Uterus (tissue), 4 donors: ENCODE measurements at places on chromosomes 16 and 17. TPM values are rescaled to one million over a fixed set of nuclear protein-coding genes. Genes with fewer than 3 reads are reported as not detected.

GRCh38 chr17:2705263-2705662 is 6.3 kb downstream of the CLUH start:
- DNase-seq = no peak

SPATA22 gene
- 0.62 TPM for total RNA-seq

DNA sequence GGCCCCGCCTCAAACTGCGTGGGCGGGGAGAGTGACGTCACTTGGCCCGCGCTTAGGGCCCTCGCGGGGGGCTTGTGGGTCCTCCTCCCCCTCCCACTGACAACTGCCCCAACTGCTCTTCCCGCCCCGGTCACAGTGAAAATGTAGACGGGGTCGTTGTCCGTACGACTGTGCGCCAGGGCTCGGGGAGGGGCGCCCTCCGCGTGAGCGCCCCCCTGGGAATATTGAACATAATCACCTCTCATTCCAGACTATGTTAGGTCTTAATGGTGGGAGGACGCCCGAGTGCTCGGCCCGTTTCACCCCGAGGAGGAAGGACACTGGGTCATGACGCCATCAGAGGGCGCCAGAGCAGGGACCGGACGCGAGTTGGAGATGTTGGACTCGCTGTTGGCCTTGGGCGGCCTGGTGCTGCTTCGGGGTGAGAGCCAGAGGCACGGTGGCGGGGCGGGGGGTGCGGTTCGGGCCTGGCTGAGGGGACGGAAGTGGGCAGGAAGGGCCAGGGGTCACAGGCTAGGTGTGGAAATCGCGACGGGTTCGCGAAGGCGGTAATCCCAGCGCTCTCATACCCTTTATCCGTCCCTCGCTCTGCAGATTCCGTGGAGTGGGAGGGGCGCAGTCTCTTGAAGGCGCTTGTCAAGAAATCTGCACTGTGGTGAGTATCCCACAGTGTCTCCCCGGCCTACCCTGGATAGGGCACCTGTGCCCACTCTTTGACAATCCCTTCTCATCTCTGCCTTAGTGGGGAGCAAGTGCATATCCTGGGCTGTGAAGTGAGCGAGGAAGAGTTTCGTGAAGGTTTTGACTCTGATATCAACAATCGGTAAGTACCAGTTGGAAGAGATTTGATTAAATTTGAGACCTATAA is at the start of gene ELP5:
TSS of gene ELP5 (plus strand) at position 40 of the 868 bp plus-strand sequence. CDS start at position 376, 336 bp downstream.
- peak; percentile 94 for DNase-seq

ACSM2A gene
- not detected for total RNA-seq

KRT10 gene
- total RNA-seq = not detected

FNDC8 gene
- total RNA-seq = not detected

GRCh38 chr17:1484676-1485422 is 7.6 kb downstream of the MYO1C start:
- peak; percentile 71 for DNase-seq

ATP2A1 gene
- 1.6 TPM for total RNA-seq

GRCh38 chr17:4789701-4789950 is 862 bp downstream of the GLTPD2 start:
- DNase-seq = no peak

LAT gene
- total RNA-seq = 12.6 TPM

SPATA2L gene
- 18.7 TPM for total RNA-seq

DNA sequence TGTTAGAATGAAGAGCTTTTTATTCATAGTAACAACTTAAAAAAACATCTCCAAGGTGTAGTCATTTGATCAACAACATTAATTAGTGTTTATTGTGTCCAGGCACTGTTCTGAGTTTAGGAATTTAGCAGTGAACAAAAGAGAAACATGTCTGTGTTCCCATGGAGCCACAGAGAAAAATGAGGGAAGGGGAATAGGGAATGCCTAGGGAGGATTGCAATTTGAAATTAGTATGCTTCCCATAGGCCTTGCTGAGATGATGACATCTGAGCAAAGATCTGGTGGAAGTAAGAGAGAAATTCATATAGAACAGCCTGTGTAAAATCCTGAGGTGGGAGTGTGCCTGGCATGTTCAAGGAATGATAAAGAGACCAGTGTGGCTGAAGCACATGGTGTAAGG is 318.0 kb downstream of the BCAS3 start:
- no peak for DNase-seq

- peak; percentile 16 for DNase-seq
Measured at GRCh38 chr17:83179374-83179773, 100.0 kb downstream of the METRNL start.

DNA sequence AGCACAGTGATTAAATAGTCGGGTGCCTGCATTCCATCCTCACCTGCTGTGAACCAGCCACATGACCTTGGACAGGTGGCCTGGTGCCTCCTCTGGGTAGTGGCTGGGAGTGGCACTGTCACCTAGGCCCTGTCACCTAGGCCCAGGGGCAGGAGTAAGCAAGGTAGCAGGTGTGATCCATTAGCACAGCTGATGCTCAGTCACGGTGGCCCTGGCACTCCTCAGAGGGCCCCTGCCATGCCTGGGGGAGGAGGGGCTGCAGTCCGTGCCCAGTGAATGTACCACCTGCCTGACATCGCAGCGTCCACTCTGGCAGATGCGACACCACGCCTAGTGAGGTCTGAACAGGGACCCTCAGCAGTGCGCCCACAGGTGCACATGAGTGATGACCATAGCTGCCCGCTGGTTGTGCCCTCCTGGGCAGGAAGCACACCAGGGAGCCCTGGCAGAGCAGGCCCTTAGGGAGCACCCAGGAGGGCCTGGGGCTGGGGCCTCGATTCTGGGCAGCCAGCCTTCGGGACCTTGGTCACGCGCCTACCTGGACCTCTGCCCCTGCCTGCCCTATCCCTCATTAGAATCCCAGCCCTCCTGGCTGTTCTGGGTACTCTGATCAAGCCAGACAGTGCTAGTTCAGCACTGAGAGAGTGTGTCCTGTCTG is 33.1 kb upstream of the CRISPLD2 start:
- DNase-seq = no peak

DNA sequence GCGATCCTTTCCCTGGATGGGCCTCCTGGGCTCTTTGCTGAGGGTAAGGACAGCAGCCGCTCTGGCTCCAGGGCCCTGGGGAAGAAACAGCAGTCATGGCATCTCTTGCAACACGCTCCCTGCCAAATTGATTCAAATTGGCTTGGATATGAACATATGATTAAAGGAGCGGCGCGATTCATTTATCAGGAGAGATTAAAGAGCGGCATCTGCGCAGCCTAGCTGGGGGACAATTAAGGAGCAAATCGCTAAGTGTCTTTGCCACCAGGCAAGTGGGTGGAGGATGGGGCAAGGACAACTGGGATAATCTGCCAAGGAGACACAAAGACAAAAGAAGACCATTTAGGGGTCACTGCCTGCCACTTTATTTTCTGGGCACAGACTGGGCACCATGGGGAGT is 27.8 kb downstream of the PIPOX start:
- DNase-seq = no peak

- peak; percentile 55 for DNase-seq
Measured at GRCh38 chr17:1460233-1460632, 4.2 kb upstream of the CRK start.

DNA sequence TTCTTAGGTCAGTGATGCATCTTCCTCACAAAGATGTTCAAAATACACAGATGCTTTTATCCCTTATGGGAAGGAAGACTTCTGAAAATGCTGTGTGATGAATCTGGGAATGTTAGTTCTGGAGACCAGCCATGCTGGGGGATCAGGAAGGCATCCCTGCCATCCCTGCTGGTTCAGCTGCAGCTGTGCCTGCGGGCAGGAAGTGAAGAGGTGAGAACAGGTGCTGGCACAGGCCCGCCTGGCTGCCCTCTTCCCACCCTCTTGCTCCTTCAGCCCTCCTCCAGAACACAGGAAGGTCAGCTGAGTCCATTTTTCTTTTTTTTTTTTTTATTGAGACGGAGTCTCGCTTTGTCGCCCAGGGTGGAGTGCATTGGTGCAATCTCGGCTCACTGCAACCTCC is 15.2 kb downstream of the RAB11FIP3 start:
- no peak for DNase-seq

DNA sequence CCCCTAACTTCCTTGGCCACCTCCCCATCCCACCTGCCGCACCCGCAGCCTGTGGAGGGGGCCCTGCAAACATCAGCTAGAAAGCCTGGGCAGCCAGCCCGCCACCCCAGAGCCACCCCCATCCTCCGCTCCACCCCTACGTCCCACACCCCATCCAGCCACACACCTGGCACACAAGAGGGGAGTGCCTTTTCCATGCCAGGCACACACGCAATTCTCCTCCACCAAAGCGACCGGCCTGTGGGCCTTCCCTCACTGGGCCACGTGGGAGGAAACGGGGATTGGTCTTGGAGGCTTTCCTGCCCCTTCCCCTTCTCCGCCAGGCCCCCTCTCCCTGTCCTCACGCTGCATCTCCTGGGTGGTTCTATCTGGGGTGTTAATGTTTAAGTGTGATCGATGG is 48.7 kb upstream of the TNRC6C start:
- DNase-seq = no peak

STH gene
- total RNA-seq = not detected

HOXB4 gene
- total RNA-seq = 5.5 TPM

DNA sequence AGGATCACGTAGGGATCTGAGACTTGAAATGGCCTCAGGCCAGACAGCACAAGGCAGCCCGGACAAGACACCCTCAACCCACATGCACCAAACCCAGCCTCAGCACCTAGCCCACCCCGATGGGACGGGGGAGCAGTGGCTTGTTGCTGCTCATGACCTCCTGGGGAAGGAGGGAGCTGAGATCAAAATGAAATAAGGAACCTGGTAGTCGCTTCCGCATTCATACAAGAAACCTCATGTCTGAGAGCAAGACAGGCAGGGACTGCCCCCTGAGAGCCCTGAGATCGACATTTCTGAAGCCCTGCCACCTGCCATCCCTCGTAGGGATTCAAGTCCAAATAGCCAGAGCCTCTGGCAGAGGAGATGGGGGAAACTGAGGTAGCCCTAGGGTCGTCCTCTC is 5.7 kb upstream of the CEP131 start:
- no peak for DNase-seq

SEPTIN1 gene
- total RNA-seq = not detected

- DNase-seq = no peak
Measured at GRCh38 chr17:54085020-54085419, 262.3 kb downstream of the KIF2B start.

- DNase-seq = no peak
Measured at GRCh38 chr16:945271-946047, 25.3 kb downstream of the LMF1 start.

- DNase-seq = no peak
Measured at GRCh38 chr16:62041401-62041800, 5.2 kb upstream of the CDH8 start.

PERCC1 gene
- not detected for total RNA-seq

DNA sequence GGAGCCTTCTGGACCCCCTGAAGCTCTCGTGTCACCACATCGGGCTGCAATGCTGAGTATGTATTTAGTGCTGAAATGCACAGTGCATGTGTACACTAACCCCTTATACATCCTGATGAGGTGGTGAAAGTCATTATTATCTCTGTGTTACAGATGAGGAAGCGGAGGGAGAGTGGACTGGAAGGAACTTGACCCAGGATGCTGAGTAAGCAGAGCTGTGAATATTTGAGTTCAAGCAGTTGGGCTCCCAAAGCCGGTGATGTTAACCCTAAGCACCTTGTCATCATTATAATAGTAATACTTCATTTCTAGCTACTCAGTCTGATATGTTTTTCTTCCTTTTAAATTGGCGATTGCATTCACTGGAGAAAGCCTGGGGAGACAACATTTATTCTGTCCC is 25.9 kb upstream of the NKD1 start:
- DNase-seq = no peak

DNA sequence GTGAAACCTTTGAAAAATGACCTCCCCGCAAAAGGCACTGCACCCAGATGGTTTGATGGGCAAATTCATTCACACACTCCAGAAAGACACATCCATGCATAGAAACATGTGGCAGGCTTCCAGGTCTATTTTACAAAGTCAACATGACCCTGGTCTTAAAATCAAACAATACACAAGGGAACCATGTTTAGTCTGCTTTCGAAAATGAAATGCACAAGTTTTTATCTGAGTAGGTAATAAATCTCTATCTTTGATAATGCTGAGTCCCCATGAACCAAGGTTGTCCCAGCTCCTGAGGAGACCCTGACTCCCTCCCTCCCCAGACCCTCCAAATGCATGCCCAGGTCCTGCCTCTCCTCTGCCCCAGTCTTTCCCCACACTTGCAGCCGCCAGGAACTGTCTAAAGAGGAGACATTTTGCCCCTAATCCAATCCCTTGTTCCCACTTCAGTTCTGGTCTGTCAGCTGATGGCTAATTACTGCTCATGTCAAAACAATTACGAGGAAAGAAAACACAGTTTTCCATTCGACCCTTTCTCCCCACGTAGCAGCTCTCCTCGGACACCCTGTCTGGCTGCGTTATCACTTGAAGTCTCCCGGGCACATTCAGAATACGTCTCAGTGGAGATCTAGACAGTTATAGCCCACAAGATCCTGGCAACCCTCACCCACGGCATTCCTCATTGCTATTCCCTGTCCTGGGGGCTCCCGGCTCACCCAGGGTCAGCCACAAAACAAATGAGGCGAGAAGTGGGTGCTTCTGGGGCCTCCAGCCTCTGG is 68.8 kb upstream of the RCVRN start:
- no peak for DNase-seq

DNA sequence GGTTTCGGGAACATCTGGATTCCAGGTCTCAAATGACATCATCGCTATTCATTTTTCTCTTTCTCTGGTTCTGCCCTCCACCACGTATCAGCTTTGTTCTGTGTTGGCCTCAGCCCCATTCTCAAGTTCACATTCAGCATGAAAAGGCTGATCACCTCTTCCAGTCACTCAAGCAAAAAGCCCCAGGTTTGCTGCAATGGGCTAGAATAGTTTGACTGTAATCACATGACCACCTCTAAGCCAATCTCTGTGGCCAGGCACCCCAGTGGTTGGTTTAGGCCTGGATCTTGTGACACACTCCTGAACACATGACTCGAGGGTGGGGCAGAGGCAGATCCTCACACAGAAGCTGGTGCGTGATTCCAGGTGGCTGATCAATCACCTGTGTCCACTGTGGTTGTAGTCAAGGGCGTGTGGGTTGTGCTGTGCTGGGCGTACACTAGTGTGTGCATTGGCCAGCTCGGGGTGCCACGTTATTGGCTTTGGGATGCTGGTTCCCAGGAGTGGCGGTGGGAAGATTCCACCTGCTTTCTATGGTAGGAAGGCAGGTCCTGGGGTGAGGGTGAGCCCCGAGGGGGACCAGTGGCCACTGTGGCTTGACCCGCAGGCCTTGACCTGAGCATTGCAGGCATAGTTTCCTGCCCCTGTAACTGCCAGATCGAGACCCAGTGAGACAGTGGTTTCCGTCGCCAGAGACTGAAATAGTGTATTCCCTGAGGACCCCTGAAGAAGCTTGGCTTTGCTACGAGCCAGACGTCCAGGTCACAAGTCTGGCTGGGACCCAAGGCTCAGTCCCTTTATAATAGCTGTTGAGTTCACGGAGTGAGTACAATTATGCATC is 12.0 kb downstream of the EEF2K start:
- DNase-seq = peak; percentile 62

GRCh38 chr17:72432143-72432621 is 311.4 kb downstream of the SOX9 start:
- DNase-seq = no peak

GRCh38 chr16:87463722-87464690 is 28.8 kb downstream of the ZCCHC14 start:
- DNase-seq = no peak
